ENCODE measurements at places on chromosomes 5 and 9.

- no peak for DNase-seq
These were observed 1732.4 kb upstream of the CDH6 start for GRCh38 chr5:29460971-29461559.

- DNase-seq: no peak
These were observed 146.5 kb downstream of the COMMD10 start for GRCh38 chr5:116231288-116231687.

DNA sequence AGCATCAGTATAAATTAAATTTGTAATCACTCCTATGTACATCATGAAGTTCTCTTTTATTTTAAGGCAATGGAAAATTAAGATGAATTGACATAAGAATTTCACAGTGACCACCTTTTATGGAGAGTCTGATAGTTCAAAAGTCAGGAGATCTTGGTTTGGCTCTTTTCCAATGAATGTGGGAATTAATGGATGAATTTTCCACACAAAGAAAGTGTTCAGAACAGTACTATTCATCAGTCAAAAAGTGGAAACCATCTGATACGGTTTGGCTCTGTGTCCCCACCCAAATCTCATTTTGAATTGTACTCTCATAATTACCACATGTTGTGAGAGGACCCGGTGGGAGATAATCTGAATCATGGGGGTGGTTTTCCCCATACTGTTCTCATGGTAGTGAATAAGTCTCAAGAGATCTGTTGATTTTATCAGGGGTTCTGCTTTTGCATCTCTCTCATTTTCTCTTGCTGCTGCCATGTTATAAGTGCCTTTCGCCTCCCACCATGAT lies 24.5 kb downstream of the CCDC125 start:
- DNase-seq: no peak

GRCh38 chr5:72269411-72269780 lies 50.6 kb downstream of the MRPS27 start:
- no peak for DNase-seq
